ENCODE measurements at places on chromosomes 13 and 19. TPM values are rescaled to one million over a fixed set of nuclear protein-coding genes. Genes with fewer than 3 reads are reported as not detected.

- peaks cover 10% of the 10 kb centered on the region for H3K4me1 ChIP-seq
- no peak for DNase-seq
- H3K36me3 ChIP-seq, result no peaks in the 10 kb centered on the region
- no peak overlapping the region for H3K27ac ChIP-seq
- no peak overlapping the region for H3K4me3 ChIP-seq
Observed at GRCh38 chr13:45446181-45446580, 18.6 kb upstream of the COG3 start.

- no peak overlapping the region for H3K27ac ChIP-seq
- H3K4me1 ChIP-seq, result no peaks in the 10 kb centered on the region
- no peaks in the 10 kb centered on the region for H3K27me3 ChIP-seq
- H3K36me3 ChIP-seq, result no peaks in the 10 kb centered on the region
- H3K4me3 ChIP-seq, result no peak overlapping the region
Observed at GRCh38 chr13:62563251-62563650, 1147.6 kb upstream of the PCDH20 start.

Gene TNFSF13B
- total RNA-seq, result 11.8 TPM

- no peak for DNase-seq
- no peaks in the 10 kb centered on the region for H3K27me3 ChIP-seq
- H3K4me1 ChIP-seq, result no peaks in the 10 kb centered on the region
Observed at GRCh38 chr13:36616706-36617105, 57.1 kb upstream of the SERTM1 start.

DNA sequence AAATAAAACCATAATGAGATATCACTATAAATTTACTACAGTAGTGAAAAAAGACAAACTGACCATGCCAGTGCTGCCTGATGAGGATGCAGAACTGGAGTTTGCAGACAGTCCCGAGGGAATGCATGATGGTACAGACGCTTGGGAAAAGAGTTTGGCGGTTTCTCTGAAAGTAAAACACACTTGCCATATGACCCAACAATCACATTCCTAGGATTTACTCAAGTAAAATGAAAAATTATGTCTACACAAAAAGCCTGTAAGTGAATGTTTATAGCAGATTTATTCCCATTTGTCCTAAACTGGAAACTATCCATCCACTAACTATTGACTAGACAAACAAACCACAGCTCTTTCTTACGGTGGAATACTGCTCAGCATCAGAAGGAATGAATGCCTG lies 271.0 kb downstream of the DNAJC15 start:
- no peaks in the 10 kb centered on the region for H3K4me1 ChIP-seq
- H3K27me3 ChIP-seq, result peaks cover 15% of the 10 kb centered on the region
- no peak for DNase-seq
- H3K36me3 ChIP-seq, result no peaks in the 10 kb centered on the region
- no peak overlapping the region for H3K4me3 ChIP-seq
- H3K27ac ChIP-seq, result no peak overlapping the region

DNA sequence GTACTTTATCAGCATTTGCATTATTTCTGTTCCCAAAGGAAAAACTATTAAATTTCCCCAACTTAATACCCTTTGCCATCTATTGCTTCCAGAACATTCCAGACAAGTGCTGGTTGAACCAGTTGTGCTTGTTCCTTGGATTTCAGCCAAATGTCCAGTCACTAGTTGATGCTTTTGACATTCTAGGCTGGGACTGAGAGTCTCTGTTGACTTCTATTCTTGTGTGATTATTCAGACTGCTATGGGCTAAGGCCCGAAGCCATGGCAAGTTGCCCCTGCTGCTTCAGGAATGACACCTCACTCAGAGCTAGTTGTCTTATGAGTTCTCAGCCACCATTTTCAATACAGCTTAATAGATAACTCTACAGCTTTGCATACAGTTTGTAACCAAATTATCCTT lies 458.1 kb upstream of the ARGLU1 start:
- no peak overlapping the region for H3K4me3 ChIP-seq
- no peaks in the 10 kb centered on the region for H3K4me1 ChIP-seq
- no peaks in the 10 kb centered on the region for H3K36me3 ChIP-seq
- H3K27me3 ChIP-seq, result no peaks in the 10 kb centered on the region
- DNase-seq, result no peak

DNA sequence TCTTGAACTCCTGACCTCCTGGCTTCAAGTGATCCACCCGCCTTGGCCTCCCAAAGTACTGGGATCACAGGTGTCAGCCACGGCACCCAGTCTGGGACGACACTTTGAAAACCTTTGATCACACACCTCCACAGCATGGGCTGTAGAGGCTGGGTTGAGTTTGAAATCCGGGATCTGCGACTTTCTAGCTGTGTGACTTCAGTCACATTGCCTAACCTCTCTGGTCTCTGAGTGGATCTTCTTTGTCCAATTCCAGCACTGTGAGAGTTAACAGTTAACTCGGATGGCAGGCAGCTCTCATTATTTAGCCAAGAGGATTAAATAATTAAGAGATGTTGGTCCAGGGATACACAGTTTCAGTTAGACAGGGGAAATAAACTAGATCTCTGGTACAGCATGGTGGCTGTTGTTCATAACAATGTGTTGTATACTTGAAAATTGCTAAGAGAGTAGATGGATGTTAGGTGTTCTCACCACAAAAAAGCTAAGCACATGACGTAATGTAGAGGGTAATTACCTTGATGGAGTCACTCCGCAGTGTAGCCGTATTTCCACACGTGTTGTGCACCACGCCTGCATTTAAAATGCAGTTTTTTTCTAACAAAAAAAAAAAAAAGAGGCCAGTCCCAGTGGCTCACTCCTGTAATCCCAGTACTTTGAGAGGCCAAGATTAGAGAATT lies 1.9 kb downstream of the GALP start:
- H3K27ac ChIP-seq, result no peak overlapping the region
- no peak for DNase-seq
- no peak overlapping the region for H3K4me3 ChIP-seq
- H3K27me3 ChIP-seq, result no peaks in the 10 kb centered on the region

DNA sequence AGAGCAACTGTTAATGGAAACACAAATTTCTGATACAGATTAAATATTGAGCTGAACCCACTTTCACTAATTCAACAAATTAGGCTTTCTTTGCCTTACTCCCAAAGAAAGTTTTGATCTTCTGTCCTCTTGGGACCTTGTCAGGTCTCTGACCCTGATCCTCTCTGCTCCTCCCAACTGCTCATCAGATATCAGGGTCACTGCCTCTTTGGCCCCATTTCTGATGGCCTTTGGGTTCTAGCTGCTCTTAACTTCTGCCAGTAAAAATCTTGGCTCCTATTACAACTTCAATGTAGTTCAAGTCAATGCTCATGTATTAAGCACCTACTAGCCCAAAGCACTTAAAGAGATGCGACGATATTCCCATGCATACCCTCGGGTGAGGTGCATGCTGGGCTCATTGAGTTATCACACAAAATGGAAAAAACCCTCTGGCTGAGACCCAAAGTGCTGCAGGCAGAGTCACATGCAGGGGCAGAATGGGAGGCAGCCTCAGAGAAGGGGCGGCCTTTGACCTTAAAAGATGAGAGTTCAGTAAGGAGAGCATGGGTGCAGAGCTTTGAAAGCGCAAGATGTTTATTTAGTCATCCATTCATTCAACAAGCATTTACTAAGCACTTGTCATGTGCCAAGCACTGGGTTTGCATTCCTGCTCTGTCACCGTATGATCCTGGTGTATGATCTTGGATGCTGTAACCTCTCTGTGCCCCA lies 183.4 kb downstream of the USP12 start:
- no peaks in the 10 kb centered on the region for H3K36me3 ChIP-seq
- DNase-seq, result no peak
- peaks cover 7% of the 10 kb centered on the region for H3K27me3 ChIP-seq
- peaks cover 8% of the 10 kb centered on the region for H3K4me1 ChIP-seq

Gene ACP5
- 35.0 TPM for total RNA-seq

- peaks cover 5% of the 10 kb centered on the region for H3K36me3 ChIP-seq
- H3K4me1 ChIP-seq, result peaks cover 15% of the 10 kb centered on the region
- no peaks in the 10 kb centered on the region for H3K27me3 ChIP-seq
- no peak overlapping the region for H3K4me3 ChIP-seq
- no peak for DNase-seq
Observed at GRCh38 chr19:15436012-15436825, 13.5 kb downstream of the WIZ start.

DNA sequence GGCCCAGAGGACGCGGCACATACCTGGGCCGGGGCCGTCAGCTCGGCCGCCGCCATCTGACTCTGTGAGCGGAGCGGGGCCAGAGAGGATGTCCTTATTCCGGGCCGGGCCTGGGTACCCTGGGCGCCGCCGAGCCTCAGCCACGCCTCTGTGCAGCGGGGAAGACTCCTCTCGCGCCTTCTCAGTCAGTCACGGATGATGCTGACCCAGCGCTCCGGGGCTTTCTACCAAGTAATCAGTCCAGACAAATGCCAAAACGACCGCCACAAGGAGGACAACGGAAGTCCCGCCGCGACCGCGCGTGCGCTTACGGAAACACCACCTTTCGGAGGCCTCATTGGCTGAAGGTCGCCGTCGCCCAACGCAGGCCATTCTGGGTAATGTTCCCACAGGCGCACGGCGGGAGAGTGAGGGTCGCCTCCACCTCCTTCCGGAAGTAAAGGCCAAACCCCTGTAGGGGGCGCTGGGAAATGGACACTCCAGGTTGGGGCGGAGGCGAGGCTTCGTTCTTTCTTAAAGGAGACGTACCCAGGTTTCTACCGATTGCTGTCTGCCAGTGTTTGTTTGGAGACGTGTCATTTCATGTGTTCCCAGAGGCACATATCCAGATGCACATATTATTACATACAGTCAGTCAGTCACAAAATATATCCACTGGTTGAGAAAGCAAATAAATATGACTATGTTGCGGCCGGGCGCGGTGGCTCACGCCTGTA lies at the start of gene ZNF256:
ZNF256 (minus strand) TSS at position 288 of the 716 bp plus-strand sequence; CDS start at position 56, 232 bp downstream.
- peaks cover 15% of the 10 kb centered on the region for H3K4me1 ChIP-seq
- peak within 1 kb of the TSS; percentile 92 for H3K27ac ChIP-seq
- peak; percentile 88 for DNase-seq
- H3K27me3 ChIP-seq, result no peaks in the 10 kb centered on the region
- H3K36me3 ChIP-seq, result peaks cover 36% of the 10 kb centered on the region

DNA sequence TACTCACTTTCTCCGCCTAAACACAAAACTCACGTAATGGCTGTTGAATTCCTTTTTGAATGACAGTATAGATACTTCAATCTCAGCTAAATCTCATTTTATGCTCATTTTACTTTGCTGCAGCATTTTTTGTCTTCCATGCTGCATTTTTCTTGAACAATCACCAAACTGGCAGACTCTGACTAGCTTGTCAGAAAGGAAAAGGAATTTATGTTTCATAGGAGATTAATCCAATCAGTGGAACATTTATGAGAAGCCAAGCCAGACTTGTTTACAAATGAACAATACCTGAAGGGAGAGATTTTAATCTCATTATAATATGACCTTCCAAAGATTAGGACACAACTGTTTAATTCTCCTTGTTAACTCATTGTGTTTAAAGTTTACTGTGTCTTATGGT lies 1044.3 kb downstream of the DIAPH3 start:
- no peak overlapping the region for H3K27ac ChIP-seq
- no peaks in the 10 kb centered on the region for H3K36me3 ChIP-seq

- H3K27ac ChIP-seq, result no peak overlapping the region
- DNase-seq, result no peak
- peaks cover 3% of the 10 kb centered on the region for H3K4me1 ChIP-seq
- H3K36me3 ChIP-seq, result no peaks in the 10 kb centered on the region
- H3K27me3 ChIP-seq, result peaks cover 13% of the 10 kb centered on the region
Observed at GRCh38 chr13:30332456-30333143, 25.2 kb upstream of the KATNAL1 start.

GRCh38 chr19:5439452-5439851 lies 15.8 kb upstream of the ZNRF4 start:
- H3K4me1 ChIP-seq, result no peaks in the 10 kb centered on the region
- peaks cover 12% of the 10 kb centered on the region for H3K27me3 ChIP-seq
- no peak overlapping the region for H3K4me3 ChIP-seq

Gene ZNF253
- total RNA-seq, result 32.4 TPM

DNA sequence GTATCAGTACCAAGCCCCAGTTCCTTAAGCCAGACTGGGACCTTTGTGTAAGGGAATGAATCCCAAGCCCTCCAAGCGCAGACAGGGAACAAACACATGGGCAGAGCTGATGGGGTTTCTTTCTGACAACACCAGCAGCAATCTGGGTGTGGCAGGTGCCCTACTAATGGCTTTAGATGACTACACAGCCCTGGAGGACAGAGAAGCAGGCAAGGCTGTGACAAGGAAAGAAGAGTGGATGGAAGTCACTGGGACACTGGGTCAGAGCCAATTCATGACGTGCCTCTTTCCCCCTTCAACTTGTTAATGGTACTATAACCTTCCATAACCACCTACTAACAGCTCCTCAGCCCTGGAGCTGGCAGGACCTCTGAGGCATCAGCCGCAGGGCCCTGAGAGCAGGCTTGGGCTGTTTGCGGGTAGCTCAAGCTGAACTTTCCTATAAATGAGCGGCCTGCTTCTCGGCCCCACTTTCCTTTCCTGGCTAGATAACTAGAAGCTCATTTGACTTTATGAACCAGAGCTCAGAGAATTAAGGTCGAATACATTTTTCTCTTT lies 38.9 kb downstream of the RASL11A start:
- H3K27me3 ChIP-seq, result peaks cover 2% of the 10 kb centered on the region
- H3K27ac ChIP-seq, result no peak overlapping the region
- H3K4me3 ChIP-seq, result no peak overlapping the region
- H3K36me3 ChIP-seq, result no peaks in the 10 kb centered on the region
- DNase-seq, result no peak

DNA sequence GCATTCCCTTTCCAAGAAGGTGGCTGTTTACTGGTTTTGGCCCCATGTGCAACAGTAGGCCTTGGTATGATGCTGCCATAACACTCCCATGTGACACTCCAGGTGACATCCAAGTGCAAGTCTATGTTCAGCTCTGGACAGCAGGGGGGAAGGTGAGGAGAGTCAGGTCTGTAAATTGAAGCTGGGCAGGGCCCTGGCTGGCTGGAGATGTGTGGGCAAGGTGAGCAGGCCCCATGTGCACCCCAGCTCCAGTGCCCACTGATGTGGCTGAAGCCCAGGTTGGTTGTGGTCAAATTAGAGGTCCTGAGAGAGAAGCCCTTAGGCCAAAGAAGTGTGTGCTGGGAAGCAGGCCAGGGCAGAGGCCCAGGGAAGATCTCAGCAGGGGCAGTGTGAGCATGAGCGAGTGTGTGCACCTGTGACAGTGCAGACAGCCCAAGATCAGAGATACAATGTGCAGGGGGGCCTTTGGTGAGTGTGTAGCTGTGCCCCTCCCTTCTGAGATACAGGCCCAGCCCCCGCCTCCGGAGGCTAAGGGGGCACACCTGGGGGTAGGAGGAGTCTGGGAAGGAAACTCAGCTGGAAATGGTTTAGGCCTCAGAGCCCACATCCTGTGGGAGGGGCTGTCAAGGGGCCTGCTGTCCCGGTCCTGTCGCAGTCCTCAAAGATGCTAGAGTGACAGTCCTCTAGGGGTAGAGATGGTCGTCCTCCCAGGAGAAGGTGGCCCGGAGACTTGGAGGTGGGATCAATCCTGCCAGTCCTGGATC lies 18.6 kb downstream of the DEDD2 start:
- H3K4me1 ChIP-seq, result peaks cover 61% of the 10 kb centered on the region
- peak overlapping the region; percentile 95 for H3K27ac ChIP-seq
- peaks cover 2% of the 10 kb centered on the region for H3K27me3 ChIP-seq

GRCh38 chr13:39655041-39655568 lies 357 bp upstream of the COG6 start:
- peaks cover 5% of the 10 kb centered on the region for H3K36me3 ChIP-seq
- H3K27me3 ChIP-seq, result peaks cover 8% of the 10 kb centered on the region
- H3K4me1 ChIP-seq, result peaks cover 24% of the 10 kb centered on the region
- no peak for DNase-seq

Gene OR2Z1
- total RNA-seq, result not detected
